Esophagus muscularis mucosa (tissue), 4 donors: ENCODE measurements at places on chromosomes 6 and 20. TPM values are rescaled to one million over a fixed set of nuclear protein-coding genes. Genes with fewer than 3 reads are reported as not detected.

GRCh38 chr6:145763742-145764141 lies 28.4 kb upstream of the EPM2A start:
- no peak for DNase-seq

- DNase-seq = peak; percentile 47
Observed at GRCh38 chr20:39516964-39517363, 554.8 kb downstream of the DHX35 start.

DNA sequence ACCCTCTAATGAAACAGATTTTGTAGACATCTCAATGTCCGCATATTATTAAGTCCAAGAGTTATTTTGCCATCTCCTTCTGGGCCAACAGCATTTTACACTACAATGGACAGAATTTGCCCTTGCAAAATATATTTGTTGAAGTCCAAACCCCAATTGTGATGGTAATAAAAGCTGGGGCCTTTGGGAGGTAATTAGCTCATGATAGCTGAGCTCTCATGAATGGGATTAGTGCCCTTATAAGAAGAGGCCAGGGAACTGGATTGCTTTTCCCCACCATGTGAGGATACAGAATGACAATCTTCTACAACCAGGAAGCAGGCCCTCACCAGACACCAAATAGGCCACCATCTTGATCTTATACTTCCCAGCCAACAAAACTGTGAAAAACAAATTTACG lies 44.9 kb upstream of the MTRF1L start:
- DNase-seq = no peak

DNA sequence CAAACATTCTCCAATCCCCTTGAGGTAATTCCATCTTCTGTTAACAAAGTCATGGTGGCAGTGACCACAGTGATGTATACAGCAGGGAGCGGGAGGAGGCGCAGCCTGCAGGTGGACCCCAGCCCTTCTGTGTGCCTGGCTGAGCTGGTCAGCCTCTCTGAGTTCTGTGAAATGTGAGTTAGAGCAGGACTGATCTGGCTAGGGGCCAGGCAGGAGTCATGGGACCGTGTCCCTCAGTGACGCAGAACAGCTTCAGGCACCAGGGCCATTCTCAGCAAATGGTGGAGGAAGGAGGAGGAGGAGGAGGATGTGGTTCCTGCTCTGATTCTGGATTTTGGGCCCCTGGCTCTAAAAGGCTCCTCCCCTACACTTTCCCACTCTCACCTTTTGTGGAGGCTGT lies 6.9 kb downstream of the PHACTR3 start:
- DNase-seq = no peak

GRCh38 chr20:21719592-21720214 lies 14.2 kb downstream of the PAX1 start:
- peak; percentile 92 for DNase-seq

DNA sequence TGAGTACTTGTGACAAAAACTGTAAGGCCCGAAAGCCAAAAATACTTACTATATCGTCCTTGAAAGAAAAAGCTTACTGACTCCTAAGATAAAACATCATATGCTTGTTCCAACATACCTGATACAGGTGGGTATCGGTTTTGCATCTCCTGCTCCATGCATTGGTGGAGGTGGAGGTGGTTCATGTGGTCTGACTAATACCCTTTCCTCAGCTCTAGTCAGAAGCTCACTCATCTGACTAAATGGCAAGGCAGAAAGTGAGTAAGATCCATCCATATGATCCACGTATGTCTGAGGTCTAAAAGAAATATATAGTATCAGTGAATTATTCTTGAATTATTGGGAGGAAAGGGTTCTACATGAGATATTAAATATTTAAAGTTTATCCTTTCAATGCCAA lies 76.2 kb downstream of the WASF1 start:
- no peak for DNase-seq

- DNase-seq = no peak
Observed at GRCh38 chr6:137271245-137272183, 52.3 kb upstream of the IFNGR1 start.

DNA sequence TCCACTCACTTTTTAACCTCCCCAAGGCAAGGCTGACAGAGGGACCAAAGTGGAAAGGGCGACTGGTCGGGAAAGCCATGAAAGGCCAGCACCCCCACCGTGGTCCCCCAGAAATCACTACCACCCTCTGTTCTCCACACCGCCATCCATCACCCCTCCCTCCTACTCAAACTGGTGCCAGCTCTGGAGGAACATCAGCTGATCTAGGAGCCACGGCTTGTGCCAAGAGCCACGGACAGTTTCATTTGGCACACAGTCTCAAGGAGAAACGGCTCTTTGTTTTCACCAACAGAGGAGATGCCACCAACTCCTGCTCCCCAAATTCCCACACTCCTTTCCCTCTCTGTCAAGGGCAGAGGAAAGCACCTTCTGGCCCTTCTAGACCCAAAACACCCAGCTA lies 26.0 kb downstream of the TBC1D7 start:
- peak; percentile 86 for DNase-seq

- no peak for DNase-seq
Observed at GRCh38 chr20:62628691-62629090, 13.6 kb upstream of the SLCO4A1 start.

DNA sequence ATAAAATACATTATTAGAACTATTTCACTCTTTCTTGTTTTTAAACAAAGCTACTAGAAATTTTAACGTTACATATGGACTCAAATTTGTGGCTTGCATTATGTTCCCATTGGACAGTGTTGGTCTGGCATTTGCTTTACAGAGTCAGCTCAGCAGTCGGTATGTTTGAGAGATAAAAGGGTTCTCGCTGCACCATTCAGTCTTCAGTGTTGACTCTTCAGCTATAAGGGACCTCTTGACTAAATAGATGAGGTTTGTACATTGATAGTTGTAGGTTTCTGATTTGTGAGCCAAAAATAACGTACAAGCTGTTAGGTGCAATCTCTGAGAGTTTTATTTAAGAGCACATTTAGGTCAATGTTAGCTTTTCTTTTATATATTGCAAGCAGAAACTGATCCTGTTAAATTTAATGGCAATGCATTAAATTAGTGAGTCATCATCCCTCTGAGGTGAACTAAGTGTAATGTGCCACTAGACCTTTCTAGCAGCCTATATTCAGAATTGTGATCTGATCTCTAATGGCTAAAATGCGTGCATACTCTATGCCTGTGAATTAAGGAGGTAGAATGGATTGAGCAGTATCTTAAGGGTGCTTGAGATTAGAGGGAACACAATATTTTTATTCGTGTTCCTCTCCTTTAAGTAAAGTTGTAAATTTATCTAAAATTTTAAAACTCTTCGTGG lies 485.6 kb upstream of the SYNCRIP start:
- no peak for DNase-seq

DNA sequence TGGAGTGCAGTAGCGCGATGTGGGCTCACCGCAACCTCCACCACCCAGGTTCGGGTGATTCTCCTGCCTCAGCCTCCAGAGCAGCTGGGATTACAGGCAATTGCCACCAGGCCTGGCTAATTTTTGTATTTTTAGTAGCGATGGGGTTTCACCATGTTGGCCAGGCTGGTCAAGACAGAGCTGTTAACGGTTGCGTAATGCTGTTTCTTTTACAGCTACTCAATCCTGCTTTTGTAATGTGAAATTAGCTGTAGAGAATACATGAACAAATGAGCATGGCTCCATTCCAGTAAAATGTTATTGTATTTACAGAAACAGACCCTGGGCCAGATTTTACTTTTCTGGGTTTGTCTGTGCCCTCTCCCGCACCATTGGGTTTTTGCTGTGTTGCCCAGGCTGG lies 1.9 kb downstream of the PNLDC1 start:
- DNase-seq = no peak

GRCh38 chr20:10708351-10709185 lies 34.8 kb upstream of the JAG1 start:
- DNase-seq = no peak

- no peak for DNase-seq
Observed at GRCh38 chr20:37630166-37630565, 63.7 kb upstream of the CTNNBL1 start.

- DNase-seq = no peak
Observed at GRCh38 chr6:57097596-57097995, 7.6 kb downstream of the ZNF451 start.

DNA sequence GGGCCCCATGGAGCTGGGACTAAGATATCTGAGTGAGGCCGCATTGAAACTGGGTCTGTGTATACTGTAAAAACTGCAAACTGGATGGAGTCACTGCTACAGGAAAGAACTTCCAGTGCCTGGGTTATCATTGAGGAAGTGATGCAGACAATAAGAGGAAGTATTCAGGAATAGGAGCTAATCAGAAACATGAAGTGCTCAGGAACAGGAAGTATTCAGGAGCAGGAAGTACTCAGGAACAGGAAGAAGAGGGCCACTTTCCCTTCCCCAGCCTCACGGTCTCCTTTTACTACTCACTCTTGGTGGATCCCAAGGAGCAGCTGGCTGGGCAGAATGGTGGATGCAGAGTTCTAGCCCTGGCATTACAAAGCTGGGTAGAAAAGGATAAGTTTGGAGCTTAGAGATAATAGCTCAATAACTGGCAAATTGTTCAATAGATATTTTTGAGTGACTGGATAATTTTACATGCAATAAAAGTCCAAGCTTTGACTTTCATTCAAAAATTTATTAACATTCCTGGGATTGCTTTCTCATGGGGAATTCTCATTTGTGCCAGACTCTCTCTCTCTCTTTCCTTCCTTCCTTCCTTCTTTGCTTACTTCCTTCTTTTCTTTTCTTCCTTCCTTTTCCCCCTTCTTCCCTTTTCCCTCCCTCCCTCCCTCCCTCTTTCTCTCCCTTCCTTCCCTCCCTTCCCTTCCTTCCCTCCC lies 82.2 kb upstream of the PAX1 start:
- DNase-seq = peak; percentile 80

DNA sequence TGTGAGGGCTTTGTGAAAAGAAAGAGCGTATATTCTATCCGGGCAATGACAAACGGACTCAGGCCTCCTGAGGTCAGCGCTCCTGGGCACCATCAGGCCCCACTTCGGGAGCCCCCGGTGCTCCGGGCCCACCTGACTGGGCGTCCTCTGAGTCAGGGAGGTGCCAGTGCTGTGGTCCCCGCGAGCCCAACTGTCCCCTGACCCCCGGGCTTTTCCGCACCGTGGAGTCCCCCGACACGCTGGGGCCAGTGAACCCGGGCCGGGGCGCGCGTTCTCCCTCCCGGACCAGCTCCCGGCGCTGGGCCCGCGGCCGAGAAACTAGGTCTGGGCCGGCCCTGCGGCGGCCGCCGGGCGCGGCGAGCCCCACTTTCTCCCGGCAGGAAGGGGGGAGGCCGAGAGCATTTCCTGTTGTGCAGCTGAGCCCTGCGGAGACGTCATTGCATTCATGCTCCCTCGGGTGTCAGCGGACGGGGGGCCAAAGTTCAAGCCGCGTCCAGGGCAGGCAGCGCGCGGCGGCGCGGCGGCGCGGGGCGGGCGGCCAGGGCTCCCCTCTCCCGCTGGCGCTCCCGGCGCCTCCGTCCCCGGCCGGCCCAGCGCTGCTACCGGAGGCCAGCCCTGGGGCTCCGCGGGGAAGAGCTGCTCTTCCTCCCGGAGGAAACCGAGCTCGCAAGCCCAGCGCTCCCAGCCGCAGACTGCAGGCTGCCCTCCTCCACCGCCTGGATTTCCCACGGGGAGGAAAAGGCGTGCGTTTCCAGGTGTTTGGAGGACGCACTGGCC lies 18.3 kb downstream of the HIVEP2 start:
- DNase-seq = peak; percentile 94

GRCh38 chr20:1924910-1925861 lies 30.0 kb downstream of the SIRPA start:
- no peak for DNase-seq

GRCh38 chr20:49610691-49611538 lies 43.0 kb upstream of the PTGIS start:
- no peak for DNase-seq

DNA sequence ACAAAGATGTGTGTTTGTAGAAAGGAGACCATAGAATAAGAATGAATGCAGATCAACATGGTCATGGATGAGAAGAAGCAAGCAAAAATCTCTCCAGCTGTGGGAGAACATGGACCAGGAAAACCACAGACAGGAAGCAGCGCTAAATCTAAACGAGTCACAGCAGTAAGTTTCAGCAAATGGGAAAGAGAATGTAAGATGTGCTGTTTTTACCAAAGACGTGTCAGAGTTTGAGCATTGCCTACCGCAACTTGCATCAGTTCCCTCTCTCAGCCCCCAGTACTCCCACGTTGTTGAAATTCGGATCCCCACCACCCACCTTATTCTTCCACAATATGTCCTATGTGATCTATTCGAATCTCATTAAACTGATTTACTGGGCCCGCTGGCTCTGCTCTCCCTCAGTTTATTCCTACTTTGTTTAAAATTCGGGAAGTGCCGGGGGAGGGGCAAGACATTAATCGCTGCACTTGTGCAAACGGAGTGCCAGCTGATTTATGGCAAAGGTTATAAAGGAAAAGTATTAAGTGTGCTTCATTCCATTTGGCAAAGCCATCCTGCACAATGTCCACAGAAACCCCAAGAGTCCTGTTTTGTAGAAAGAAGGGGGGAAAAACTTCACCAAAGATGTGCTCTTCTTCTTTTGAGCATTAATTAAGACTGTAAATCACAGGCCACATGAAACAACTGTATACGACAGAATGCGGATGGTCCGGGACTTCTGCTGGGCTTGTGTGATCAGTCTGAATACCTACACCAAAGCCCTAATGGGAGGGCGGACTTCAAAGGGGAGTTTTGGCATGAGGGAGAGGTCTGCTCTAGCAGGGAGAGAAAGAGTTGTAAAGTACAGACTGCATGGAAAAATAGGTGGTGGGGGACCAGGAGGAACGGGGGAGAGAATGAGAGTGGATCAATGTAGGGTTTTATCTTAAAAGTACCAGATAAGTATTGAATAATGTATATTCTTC lies 59.1 kb upstream of the PRDM1 start:
- no peak for DNase-seq

DNA sequence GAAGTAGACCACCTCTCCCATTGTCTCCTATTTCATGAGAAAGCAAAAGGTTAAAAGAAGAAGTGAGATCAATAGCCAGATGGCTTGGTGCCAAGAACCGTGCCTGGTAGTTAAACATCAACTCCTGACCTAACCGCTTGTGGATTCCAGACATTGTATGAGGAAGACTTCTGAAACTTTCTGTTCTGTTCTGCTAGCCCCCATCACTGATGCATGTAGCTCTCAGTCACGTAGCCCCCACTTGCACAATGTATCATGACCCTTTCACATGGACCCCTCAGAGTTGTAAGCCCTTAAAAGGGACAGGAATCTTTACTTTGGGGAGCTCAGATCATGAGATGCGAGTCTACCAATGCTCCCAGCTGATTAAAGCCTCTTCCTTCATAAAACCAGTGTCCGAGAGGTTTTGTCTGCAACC lies 301.2 kb downstream of the RNGTT start:
- DNase-seq = no peak

GRCh38 chr20:62127799-62128198 lies 5.5 kb downstream of the LSM14B start:
- DNase-seq = no peak

ZNF341 gene
- total RNA-seq = 4.2 TPM

GLP1R gene
- not detected for total RNA-seq

VGLL2 gene
- not detected for total RNA-seq

COL9A3 gene
- 14.3 TPM for total RNA-seq

USP49 gene
- total RNA-seq = 2.1 TPM

RWDD1 gene
- 56.0 TPM for total RNA-seq

AGER gene
- total RNA-seq = 3.1 TPM

LINC00237 gene
- total RNA-seq = not detected

PTCHD4 gene
- total RNA-seq = 2.7 TPM

HFE gene
- 5.0 TPM for total RNA-seq

BTN1A1 gene
- total RNA-seq = not detected

MACROD2 gene
- 2.7 TPM for total RNA-seq

SLC22A23 gene
- 7.6 TPM for total RNA-seq

TRIM15 gene
- not detected for total RNA-seq

SYCP2L gene
- total RNA-seq = 0.66 TPM

BPIFB1 gene
- not detected for total RNA-seq

PGBD1 gene
- total RNA-seq = 5.8 TPM

BHLHE23 gene
- not detected for total RNA-seq
